ENCODE measurements at places on chromosomes 16 and 17.
A peak's percentile ranks its signal among the peaks of the same experiment; 100 is the strongest.

GRCh38 chr17:56172517-56172982 lies 19.3 kb downstream of the ANKFN1 start:
- DNase-seq: no peak

DNA sequence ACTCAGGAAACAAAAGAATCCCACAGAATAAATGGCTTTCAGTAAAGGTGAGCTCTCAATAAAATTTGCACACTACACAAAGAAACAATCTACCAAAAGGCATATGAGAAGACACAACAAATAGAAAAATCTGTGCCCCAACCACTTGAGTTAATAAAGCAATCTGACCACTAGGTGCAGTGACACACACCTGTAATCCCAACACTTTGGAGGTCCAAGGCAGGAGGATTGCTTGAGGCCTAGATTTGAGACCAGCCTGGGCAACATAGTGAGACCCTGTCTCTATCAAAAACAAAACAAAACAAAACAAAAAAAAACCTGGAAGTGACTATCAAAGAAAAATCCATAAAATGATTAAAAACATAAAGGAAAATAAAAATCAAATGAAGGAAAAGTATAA lies 9.6 kb upstream of the ABCA5 start:
- DNase-seq: no peak

- no peak for DNase-seq
Measured at GRCh38 chr16:13110124-13110796, 208.9 kb downstream of the SHISA9 start.

DNA sequence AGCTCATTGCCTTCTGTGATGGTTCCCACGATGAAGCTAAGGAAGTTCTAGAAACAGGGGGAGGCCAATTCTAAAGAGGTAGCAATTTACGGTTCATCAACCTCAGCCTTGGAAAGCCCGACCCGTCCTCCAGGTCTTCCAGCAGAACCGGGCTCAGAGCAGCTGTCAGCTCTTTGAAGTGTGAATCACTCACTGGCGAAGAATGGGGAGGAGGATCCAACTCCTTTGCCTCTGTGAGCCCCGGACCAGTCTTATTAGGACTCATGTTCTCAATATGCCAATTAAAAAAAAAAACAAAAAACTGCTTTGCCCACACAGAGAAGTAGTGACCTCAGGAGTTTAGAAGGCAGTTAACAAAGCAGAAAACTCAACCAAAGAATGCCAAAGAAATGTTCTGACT lies 31.4 kb downstream of the STX8 start:
- DNase-seq: no peak

- no peak for DNase-seq
Measured at GRCh38 chr17:72400863-72401262, 280.0 kb downstream of the SOX9 start.

- DNase-seq: no peak
Measured at GRCh38 chr16:11342021-11342855, 3.0 kb upstream of the RMI2 start.

- DNase-seq: no peak
Measured at GRCh38 chr16:24820522-24820921, 25.2 kb upstream of the SLC5A11 start.

GRCh38 chr16:87431926-87432325 lies 39.8 kb downstream of the MAP1LC3B start:
- no peak for DNase-seq

- DNase-seq: no peak
Measured at GRCh38 chr16:70345840-70346239, 863 bp upstream of the DDX19A start.

GRCh38 chr16:12804395-12804794 lies 708 bp upstream of the CPPED1 start:
- DNase-seq: no peak

DNA sequence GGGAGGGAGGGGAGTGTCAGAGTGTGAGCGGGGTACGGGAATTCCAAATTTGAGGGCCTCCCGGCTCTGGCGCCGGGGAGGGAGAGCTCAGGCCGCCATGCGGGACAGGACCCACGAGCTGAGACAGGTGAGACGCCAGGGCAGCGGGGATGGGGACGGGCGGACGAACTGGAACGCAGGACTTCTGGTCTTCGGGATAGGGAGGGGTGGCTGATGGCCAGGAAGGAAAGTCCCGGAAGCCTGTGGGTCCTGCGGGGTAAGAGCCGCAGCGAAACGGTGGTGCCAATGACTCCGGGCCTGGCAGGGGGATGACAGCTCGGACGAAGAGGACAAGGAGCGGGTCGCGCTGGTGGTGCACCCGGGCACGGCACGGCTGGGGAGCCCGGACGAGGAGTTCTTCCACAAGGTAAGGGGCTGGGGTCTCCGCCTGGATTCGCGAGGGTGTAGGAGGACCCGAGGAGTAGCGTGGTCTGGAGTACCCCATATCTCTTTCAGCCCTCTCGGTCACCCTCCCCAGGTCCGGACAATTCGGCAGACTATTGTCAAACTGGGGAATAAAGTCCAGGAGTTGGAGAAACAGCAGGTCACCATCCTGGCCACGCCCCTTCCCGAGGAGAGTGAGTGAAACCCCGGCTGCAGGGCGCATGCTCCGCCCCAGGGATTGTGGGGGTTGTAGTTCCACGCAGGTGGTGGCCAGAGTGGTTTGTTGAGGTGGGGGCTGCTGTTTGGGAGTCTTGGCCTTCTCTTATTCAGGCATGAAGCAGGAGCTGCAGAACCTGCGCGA lies 543 bp downstream of the STX4 start:
- peak; percentile 90 for DNase-seq

GRCh38 chr16:49586466-49587450 lies 213.2 kb downstream of the C16orf78 start:
- no peak for DNase-seq

DNA sequence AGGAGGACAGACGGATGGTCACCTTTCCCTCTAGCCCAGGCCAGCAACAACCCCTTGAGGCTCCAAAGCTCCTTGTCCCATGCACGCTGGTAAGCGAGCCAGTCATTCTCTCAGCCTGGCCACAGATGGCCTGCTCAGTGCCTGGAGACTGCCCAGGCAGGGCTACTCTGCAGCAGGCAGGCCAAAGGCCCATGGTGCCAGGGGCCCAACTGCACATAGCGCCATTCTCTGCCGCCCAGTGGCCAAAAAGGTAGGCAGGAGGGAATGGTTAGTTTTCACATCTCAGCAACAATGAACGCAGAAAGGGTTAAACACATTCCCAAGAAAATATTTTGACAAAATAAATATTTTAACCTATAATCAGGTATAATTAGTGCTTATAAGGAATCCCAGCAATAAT lies 7.7 kb upstream of the SREBF1 start:
- no peak for DNase-seq

GRCh38 chr16:58506241-58507194 lies 6.6 kb downstream of the NDRG4 start:
- no peak for DNase-seq

DNA sequence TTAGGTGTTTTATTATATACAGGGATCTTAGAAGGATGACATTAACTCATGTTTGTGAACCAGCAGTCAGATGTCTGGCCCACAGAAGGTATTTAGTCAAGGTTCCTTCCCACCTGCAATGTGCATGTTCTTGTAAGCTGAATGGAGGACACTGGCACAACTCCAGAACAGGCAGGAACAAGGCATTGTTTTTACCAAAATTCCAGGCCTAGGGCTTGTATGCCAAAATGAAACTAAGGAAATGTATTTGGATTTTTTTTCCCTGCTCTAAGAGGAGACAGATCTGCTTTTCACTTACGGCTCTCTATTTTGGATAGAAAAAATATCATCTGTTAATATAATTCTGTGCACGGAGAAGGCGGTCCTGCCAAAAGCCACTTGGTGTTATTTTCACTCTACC lies 312.5 kb downstream of the GRIN2A start:
- DNase-seq: no peak

DNA sequence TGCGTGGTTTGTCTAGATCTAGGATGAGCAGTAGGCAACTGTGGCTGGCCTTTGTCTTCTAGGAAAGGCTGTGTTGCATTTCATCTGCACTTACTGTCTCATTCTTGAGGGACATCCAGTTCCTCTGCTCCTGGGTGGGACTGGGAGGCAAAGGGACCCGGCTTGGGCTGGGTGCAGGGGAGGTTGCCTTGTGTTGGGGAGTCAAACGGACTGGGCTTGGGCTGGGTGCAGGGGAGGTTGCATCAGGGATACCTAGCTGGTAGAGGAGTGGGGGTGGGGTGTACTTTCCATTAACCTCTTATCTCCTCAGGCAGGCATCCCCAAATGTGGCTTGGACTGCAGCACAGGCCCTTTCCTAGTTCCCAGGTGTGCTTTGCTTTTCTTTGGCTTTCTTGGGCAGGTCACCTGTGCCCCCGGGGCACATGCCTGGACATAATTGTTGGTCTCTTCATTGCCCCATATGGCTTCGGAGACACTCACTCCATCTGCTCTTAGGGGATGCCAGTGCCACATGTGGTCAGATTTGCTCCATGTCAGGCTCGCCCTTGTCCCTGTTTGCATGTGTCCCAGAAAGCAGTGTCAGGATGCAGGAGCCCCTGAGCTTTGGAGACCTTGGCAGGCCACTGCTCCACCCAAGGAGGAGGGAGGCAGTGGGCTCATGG lies 1682.9 kb downstream of the TP53TG3F start:
- DNase-seq: no peak

GRCh38 chr16:79658301-79659033 lies 57.9 kb upstream of the MAF start:
- DNase-seq: no peak

- no peak for DNase-seq
Measured at GRCh38 chr17:39735882-39736281, 1.9 kb upstream of the GRB7 start.

DNA sequence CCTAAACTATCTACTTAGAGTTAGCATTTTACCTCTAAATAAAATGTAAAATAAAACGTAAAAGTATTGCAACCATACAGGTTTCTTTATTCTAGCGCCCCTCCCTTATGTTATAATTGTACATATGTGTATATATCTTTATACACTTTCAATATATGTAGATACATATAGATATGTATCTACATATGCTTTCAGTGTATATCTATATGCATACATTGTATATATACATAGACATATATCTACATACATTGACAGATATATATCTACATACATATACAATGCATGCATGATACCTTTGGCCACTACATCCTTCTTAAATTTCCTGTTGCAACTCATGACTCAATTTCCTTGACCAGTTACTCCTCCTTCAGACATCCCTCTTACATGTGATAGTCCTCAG lies 16.7 kb downstream of the BPTF start:
- DNase-seq: no peak

GRCh38 chr16:9119795-9120194 lies 28.4 kb downstream of the HAPSTR1 start:
- no peak for DNase-seq

GRCh38 chr17:42421136-42421506 lies 1.9 kb downstream of the CAVIN1 start:
- DNase-seq: no peak

- DNase-seq: no peak
Measured at GRCh38 chr17:78502611-78503148, 74.5 kb downstream of the DNAH17 start.

- peak; percentile 95 for DNase-seq
Measured at GRCh38 chr17:50151937-50152547, 1.6 kb upstream of the PPP1R9B start.

GRCh38 chr16:31695667-31696066 lies 168.0 kb downstream of the AHSP start:
- no peak for DNase-seq

DNA sequence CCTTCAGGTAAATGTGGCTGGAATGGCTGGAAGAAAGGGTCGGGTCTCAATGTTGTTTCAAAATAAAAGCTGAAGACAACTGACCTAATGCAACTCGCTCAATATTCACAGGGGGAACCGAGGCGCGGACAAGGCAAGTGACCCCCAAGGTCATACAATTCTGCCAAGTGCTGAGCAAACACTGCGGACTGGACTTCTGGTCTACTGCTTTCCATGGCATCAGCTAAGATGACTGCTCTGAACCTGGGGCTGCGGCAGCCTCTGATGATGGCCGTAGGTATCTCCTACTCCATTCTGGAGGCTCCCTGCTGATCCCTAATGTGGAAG lies 21.9 kb downstream of the CA4 start:
- DNase-seq: no peak

Data from SHP77 (cell line).